ENCODE measurements at places on chromosomes 6 and 20.

GRCh38 chr20:48809673-48810072 is 18.1 kb downstream of the PREX1 start:
- no peak for DNase-seq

- DNase-seq, result no peak
Observed at GRCh38 chr6:169940481-169941271, 189.3 kb downstream of the ERMARD start.

- no peak for DNase-seq
Observed at GRCh38 chr6:124799638-124800037, 162.6 kb upstream of the RNF217 start.

DNA sequence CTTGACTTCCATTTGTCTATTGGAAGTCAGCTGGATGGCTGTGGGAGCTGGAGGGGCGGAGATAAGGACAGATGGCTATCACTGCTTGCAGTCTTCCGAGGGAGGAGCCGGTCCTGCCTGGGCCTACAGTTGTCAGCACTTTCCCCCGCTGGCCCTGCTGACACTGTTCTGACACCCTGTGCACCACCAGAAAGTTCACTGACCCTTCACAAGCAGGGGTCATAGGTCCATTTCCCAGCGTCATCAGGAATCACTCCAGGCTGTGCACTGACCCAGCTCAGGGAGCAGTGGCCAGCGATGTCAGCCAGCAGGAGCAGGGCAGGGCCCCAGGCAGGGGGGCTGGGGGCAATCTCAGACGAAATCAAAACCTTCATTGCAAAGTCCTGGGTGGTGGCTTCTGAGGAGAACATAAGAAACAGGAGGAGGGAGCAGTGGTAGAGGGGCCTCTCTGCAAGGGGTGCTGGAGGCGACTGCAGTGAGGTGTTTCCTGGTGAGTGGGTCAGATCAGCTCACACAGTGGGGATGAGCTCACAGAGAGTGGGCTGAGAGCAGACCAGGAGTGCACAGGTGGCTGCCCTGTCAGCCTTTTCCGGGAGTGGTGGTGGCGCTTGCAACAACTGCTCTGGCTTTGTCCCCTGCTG is 26.5 kb upstream of the PLEKHG1 start:
- DNase-seq, result no peak

GRCh38 chr6:108904741-108905140 is 56.5 kb downstream of the ARMC2 start:
- DNase-seq, result no peak

DNA sequence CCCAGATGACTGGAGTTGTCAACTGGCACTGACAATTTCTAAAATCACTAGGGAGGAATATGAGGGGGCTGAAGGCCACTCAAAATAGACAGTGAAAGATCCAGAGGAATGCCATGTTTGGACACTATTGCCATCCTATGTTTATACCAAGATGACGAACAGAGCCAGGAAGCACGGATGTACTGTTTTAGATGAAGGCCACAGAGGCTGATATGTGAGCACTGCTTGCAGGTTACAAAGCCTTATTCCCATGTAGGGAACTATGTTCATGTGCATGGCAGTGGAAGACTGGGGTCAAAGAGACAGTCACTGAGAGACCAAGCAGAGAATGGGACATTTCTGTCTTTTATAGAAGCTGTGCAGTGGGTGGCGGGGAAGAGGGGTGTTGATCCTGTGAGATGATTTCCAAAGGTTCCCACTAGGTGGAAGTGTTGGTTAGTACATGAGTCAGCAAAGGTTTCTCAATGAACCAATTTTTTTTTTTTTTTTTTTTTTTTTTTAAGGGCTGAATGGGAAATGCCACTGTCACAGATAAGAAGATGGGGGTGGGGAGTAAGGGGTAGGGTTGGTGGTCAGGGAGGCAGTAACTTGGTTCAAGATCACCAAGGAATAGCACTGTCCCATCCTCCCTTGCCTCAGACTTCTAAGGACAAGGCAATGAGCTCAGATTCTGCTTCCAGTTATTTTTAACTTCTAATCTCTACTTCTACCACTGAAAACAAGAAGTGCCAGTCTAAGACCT is 46.7 kb upstream of the MOCS1 start:
- DNase-seq, result no peak

- DNase-seq, result no peak
Observed at GRCh38 chr20:48774696-48775095, 53.1 kb downstream of the PREX1 start.

All from stimulated activated CD8-positive, alpha-beta memory T cell treated with anti-CD3 and anti-CD28 coated beads, Interleukin-4, amount 100 ng/mL, for 1 hour (primary cell).